Astrocyte of the cerebellum (primary cell): ENCODE measurements at places on chromosomes 1 and 21.

DNA sequence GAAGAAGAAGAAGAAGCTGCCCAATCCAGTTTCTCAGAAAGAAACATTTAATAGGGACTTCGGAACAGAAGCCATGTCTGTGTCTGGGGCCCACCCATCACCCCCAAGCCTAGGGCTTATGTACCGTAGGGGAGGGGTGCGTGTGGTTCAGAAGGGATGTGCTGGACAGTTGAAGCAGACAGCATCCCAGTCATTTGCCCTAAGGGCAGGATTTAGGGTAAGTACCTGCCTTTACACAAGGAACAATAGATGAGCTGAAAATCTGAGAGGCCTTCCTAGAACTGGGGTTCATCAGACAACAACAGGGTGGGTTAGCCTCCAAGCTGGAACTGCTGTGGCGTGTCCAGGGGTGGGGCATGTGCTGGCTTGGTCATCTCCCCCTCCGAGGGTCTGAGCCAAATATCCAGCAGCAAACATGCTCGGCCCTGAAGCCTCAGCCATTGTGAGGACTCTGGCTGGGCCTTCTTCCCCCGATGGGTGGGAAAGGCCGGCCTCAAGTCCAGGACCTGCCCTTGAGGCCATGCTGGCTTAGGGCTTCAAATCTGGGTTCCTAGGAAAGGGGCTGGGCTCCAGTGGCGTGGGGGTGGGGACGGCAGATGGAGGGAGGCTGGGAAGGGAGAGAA, 12.1 kb downstream of the CSTB start:
- no peak for DNase-seq

DNA sequence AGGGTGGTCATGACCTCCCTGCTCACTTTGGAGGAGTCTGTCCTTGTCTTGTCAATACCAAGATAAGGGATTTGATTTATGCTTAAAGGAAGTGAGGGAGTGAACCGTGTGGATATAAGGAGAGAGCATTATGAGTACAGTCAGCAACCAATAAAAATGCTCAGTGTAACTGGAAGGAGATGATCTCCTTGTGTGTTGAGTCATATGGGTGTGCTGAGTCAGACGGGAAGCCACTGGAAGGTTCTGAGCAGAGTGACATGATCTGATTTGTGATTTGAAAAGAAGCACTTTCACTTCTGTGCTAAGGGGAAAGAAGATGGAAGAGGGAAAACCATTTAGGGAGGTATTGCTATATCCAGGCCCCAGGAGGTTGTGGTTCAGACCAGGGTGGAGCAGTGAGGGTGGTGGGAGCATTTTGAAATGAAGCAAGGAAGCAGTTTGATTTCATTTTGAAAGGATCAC, 2.5 kb upstream of the BCL10 start:
- DNase-seq: peak; percentile 62

DNA sequence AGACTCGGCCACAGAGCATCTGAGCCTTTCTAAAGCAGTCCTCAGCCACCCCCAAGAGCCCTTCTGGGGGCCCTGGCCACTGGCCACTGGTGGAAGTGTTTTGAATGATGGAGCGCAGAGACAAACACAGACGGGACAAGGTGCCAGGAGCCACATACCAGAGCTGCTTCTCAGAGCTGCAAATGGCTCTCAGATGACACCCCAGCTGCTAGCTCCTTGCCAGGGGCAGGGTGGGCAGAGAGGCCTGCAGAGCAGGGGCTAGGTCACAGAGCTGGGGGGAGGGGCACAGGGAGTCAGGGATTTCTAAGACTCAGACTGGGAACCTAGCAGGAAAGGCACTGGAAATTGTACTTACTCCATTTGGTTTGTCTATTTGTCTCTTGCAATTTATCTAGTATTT, 30.4 kb downstream of the KCNN3 start:
- no peak for DNase-seq

- DNase-seq: no peak
Observed at GRCh38 chr1:158961178-158961577, 29.8 kb downstream of the PYHIN1 start.

DNA sequence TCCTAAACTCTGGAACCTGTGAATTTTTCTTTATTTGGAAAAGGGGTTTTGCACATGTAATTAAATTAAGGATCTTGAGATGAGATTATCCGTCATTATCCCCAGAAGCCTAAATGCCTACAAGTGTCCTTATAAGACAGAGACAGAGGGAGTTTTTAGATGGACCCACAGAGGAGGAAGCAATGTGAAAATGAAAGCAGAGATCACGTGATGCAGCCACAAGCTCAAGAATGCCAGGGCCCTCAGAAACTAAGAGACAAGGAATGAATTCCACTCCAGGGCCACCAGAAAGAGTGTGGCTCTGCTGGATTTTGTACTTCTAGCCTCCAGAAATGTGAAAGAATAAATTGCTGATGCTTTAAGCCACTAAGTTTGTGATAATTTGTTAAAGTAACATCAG, 183.6 kb upstream of the UBE2U start:
- DNase-seq: no peak

- peak; percentile 24 for DNase-seq
Observed at GRCh38 chr21:15667010-15667409, 62.8 kb upstream of the USP25 start.

DNA sequence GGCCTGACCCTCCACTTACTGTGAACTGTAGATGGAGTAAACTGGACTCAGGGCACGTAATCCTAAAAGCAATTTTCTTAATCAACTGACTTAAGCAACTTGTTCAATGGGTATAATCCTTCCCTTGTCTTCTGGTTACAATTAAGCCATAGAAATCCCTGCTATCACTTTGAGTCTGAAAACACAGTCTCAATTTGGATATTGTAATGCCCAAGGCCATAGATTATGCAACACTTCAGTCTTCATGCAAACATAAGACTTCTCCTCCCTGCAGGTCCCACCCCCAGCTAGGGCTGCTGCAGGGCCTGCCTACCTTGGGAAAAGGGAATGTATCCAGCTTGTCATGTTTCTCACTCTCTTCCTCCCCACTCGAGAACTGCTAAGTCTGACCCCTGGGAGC, 6.2 kb upstream of the SLC5A9 start:
- DNase-seq: no peak

DNA sequence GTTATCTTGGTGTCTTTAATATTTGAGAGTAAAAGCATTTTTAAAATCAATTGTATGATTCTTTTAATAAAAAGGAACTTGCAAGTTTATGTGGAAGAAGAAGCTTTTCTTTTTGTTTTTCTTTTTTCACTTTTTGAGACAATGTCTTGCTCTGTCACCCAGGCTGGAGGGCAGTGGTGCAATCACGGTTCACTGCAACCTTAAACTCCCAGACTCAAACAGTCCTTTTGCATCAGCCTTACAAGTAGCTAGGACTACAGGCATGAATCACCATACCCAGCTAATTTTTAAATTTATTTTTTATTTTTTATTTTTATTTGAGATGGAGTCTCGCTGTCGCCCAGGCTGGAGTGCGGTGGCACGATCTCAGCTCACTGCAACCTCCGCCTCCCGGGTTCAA, 34.1 kb downstream of the CMPK1 start:
- DNase-seq: no peak

GRCh38 chr1:232483826-232484225, 146.1 kb downstream of the SIPA1L2 start:
- no peak for DNase-seq

DNA sequence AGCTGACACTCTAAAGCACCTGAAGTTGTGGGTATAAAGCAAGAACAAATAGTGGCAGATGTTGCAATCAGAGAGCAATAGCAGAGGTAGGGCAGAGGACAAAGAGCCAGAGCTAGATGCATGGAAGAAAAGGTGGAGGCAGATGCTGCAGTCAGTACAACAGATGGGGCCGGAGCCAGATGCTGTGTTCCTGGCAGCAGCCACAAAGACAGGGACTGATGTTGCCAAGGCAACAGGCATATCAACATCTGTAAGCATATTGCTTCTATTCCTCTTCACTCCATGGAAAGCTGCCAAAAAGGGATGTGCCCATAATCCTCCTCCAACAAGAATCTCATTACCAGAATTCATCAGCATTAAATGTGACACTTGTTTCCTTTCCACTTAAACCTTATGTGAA, 108.0 kb downstream of the TNNI3K start:
- DNase-seq: no peak

DNA sequence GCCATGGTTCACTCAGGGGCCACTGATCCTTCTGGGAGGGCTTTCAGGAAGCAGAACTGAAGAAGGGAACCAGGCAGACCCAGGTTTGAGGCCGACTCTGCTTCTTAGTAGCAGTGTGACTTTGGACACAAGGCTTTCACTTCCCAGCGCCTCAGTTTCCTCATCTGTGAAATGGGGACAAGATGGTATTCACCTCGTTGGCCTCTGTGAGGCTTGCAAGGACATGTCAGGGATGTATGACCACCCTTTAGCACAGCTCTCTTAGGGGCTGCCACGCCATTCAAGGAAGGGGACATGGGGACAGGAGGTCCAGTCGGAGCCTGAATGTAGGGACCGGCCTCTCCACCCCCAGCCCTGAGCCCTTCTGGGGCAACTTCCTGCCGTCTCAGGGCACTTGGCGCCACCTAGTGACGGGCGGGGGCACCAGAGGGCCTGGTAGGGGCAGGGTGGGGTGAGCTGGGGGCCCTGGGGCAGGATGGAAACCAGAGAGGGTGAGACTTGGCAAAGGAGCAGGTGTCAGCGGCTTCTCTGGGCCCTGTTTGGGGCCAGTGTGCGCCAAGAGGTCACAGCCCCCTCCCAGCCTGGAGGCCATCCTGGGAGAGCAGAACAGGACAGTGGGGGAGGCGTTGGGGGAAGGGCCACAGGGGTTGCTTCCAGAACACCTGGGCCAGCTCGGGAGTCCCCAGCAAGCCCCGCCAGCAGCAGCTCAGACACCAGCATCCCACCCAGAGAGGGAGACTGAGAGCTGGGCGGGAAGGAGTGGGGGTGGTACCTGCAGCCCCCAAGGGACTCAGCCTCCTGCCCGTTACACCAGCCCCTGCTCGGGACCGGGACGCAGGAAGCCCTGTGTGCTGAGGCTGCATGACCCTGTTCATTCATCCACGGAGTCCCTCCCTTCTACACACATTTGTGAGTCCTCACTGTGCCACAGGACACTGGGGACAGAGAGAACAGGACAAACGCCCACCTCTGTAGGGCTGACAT, 102.5 kb upstream of the TARDBP start:
- DNase-seq: no peak

GRCh38 chr1:24201941-24202440, 14.9 kb upstream of the IFNLR1 start:
- peak; percentile 87 for DNase-seq

DNA sequence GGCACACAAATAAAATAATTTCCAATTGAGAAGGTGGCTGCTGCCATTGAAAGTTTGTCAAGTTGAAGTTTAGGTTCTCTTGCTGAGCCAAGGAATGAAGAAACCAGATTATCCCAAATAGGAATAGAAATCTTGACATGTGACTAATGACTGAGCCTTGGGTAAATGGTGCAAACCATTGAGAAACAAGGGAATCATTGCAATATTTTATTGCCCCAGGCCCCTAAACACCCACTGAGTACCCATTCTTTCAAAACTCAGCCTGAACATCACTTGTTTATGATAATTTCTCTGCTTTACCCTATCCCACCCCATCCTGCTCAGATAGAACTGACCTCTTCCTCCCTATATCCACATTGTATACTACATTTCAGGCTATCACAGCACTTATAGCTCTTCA, 46.6 kb upstream of the VTCN1 start:
- no peak for DNase-seq

DNA sequence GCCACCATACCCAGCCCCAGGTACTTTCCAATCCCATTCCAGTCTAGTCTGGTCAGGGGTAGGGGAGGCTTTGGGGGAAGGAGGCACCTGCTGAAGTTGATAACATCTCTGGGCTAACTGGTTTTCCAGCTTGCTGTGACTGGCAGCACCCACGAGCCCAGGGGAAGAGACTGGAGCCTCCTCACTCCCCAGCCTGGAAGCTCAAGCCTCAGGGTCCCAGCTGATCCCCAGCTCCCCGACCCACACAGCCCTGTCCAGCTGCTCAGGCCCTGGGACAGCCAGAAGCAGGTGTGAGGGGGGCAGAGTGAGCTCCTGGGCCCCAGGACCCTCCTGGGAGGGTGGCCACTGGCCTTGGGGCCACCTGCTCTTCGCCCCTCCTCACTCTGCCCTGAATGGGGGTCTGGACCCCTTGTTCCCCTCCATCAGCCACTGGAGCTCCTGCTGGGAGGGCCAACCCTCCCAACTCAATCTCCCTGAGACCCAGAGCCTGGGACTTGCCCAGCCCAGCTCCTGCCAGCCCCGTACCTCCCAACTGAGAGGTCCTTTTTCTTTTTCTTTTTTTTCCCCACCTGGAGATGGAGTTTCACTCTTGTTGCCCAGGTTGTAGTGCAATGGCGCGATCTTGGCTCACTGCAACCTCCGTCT, 23.5 kb upstream of the RNU1-4 start:
- DNase-seq: no peak

DNA sequence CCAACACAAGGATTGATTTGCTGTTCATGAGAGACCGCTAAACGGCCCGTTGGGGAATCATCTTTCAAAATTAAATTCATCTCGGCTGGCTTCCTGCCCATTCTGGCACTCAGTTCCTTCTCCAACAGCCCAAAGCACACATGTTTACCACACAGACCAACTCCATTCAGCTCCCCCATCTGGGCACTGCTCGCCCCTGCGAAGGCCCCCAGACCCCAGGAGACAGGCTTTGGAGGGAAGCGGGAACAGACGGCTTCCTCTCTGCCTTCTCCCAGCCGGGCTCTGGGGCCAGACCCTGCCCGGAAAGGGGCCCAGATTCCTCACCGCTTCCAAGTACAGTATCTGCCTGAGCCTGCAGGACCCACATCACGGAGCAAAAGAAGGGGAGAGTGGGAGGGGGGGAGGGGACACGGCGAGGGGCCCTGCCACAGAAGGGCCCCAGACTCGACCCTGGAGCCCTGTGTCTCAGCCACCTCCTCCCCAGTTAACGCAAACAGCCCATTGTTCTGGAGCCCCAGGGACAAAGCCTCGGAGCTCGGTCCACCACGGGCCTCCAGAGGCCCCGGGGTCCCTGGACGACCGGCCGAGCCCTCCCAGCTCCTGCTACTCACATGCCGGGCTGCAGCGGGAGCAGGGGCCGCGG, 660 bp downstream of the MEGF6 start:
- no peak for DNase-seq

DNA sequence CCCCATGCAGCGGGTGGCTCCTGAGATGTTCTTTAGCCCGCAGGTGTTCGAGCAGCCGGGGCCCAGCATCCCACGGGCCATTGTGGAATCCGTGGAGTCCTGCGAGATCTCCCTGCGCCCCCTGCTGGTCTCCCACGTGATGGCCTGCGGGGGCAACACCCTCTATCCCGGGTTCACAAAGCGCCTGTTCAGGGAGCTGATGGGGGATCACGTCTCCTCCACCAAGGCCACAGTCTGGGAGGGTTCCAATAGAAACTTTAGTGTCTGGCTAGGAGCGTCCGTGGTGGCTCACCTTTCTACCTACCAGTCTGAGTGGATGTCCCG, 71.0 kb downstream of the ACTL8 start:
- no peak for DNase-seq
